Cardiac muscle cell (in vitro differentiated cells and primary cell): ENCODE measurements at places on chromosomes 7 and 10. TPM values are rescaled to one million over a fixed set of nuclear protein-coding genes. Genes with fewer than 3 reads are reported as not detected.

Gene SLC16A12
- total RNA-seq: 7.0 and 8.1 TPM in 2 replicates

Gene FANK1
- 7.5 and 19.2 TPM in 2 replicates for total RNA-seq

Gene MACC1
- 0.04 and 0.06 TPM in 2 replicates for total RNA-seq

Gene NKX2-3
- total RNA-seq: not detected in 2 replicates

Gene CTTNBP2
- 21.8 and 51.2 TPM in 2 replicates for total RNA-seq

DNA sequence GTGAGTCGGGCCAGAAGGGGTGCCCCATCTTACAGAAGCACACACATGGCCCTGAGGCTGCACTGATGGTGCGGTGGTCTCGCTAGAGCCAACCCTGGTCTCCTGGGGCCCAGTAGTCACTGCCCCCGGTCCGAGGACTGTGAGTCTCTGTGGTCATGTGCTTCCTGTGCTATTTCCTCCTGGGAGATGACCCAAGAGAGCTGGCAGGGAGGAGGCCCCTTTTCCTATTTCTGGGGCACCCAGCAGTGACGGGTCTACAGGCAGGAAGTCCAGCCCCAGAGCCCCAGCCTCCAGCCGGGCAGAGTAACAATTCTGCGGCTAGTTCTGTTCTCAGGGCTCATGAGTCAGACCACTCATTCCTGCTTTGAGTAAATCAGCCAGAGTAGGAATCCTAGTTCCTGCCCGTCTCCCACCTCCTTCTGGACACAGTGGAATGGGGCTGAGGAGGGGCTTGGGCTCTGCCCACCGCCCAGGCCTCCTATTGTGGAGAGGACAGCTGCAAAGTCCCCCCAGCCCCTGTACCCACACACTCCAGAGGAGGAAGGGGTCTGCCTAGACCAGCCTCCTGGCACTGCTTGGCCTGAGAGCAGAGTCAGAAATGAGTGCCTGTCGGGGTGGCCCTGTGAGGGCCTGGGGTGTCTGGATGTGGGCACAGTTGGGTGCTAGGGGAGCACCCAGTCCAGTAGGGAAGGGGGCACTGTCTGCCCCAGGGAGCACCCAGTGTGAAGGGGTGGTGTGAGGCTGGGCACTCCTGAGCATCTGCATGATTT, 80.5 kb upstream of the PPIF start:
- peak overlapping the region; percentile 9 for H3K27ac ChIP-seq
- peaks cover 7% of the 10 kb centered on the region for H3K36me3 ChIP-seq
- DNase-seq: peak; percentile 87

DNA sequence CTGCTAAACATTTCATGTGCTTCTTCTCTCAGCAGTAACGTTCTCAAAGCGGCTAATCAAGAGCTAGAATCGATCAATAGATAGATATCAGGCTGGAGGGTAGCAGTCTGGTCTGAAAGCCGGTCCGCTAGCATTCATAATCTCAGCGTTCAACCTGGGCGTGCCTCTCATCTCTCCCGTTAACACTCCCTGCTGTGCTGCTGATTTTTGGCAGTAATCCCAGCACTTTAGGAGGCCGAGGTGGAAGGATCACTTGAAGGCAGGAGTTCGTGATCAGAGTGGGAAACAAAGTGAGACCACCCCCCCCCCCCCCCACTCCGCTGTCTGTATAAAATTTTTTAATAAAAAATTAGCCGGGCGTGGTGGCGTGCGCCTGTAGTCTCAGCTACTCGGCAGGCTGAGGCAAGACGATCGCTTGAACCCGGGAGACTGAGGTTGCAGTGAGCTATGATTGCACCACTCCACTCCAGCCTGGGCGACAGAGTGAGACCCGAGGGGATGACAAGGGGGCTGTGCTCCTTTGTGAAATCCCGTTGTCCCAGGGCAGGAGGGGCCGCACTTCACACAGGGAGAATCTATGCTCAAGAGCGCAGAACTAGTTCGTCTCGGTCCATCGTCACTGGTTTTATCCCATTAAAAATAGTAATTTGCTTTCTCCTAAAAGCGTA, 624 bp upstream of the CEP55 start:
- H3K36me3 ChIP-seq: no peaks in the 10 kb centered on the region
- H3K27ac ChIP-seq: peak overlapping the region; percentile 35

DNA sequence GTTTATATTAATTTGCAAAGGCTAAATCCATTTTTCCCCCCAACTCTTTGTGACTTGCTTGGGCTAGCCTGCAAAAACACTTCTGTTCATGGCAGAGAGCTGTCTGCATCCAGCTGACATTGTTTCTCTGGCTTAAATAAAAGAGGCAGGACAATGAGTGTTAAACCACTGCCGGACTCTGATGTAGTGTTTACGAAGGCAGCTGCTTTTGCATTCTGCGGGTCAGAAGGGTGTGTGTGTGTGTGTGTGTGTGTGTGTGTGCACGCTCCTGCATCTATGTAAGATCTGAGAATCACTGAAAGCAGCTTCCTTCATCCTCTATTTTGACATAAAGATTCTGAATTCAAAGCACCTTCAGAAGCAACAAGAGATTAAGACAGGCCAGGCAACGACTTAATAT, 28.3 kb downstream of the NRP1 start:
- H3K4me3 ChIP-seq: no peak overlapping the region
- H3K36me3 ChIP-seq: peaks cover 25% of the 10 kb centered on the region
- DNase-seq: no peak
- peaks cover 17% of the 10 kb centered on the region for H3K4me1 ChIP-seq

GRCh38 chr7:120402079-120402767, 129.2 kb downstream of the KCND2 start:
- no peaks in the 10 kb centered on the region for H3K36me3 ChIP-seq
- H3K27me3 ChIP-seq: no peaks in the 10 kb centered on the region
- no peak overlapping the region for H3K27ac ChIP-seq
- H3K4me1 ChIP-seq: no peaks in the 10 kb centered on the region

GRCh38 chr7:11228515-11228914, 254.8 kb downstream of the PHF14 start:
- no peak overlapping the region for H3K4me3 ChIP-seq
- no peaks in the 10 kb centered on the region for H3K36me3 ChIP-seq
- H3K4me1 ChIP-seq: no peaks in the 10 kb centered on the region
- H3K27me3 ChIP-seq: no peaks in the 10 kb centered on the region

GRCh38 chr7:112086496-112087254, 119.5 kb downstream of the DOCK4 start:
- no peaks in the 10 kb centered on the region for H3K27me3 ChIP-seq
- no peak overlapping the region for H3K27ac ChIP-seq

DNA sequence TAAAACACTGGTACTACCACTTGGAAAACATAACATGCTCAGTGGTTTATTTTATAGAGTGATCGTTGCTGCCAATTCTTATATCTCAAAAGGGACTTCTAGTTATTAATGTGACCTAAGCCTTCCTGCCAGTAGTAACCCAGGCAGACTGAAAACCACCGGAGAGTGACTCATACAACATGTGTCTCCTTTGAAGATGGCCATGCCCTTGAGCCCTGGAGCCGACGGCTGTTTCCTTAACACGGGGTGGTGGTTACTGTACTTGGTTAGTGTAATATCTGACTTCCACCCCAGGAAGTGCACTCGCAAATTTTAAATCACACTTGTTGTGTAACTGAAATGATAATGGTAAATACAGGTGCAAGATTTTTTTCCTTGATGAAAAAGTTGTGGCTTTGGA, 30.5 kb downstream of the JAKMIP3 start:
- no peak overlapping the region for H3K4me3 ChIP-seq
- H3K36me3 ChIP-seq: no peaks in the 10 kb centered on the region
- no peaks in the 10 kb centered on the region for H3K4me1 ChIP-seq
- no peaks in the 10 kb centered on the region for H3K27me3 ChIP-seq

DNA sequence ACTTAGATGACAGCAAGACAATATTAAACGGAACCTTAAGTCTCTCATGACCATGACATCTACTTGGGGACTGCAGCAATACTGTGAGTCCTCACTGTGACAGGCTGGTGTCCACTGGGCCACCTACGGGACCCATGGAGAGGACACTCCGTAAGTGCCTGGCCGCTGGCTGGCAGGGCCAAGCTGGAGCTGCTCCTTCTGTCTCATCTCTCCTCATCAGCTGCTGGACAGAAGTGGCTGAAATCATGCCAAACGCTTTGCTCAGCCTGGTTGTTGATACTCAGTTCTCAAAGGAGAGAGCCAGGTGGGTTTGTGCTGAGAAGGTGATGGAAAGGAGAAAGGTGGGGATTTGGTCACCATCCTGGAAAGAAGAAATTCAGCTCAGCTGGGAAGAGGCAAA, 33.3 kb downstream of the AFAP1L2 start:
- H3K4me3 ChIP-seq: no peak overlapping the region
- H3K36me3 ChIP-seq: no peaks in the 10 kb centered on the region
- no peak overlapping the region for H3K27ac ChIP-seq
- H3K27me3 ChIP-seq: no peaks in the 10 kb centered on the region
- H3K4me1 ChIP-seq: peaks cover 19% of the 10 kb centered on the region
- DNase-seq: no peak

- H3K4me1 ChIP-seq: no peaks in the 10 kb centered on the region
- no peaks in the 10 kb centered on the region for H3K36me3 ChIP-seq
- H3K27ac ChIP-seq: no peak overlapping the region
- DNase-seq: no peak
Observed at GRCh38 chr10:103669243-103669929, 175.9 kb downstream of the NEURL1 start.

DNA sequence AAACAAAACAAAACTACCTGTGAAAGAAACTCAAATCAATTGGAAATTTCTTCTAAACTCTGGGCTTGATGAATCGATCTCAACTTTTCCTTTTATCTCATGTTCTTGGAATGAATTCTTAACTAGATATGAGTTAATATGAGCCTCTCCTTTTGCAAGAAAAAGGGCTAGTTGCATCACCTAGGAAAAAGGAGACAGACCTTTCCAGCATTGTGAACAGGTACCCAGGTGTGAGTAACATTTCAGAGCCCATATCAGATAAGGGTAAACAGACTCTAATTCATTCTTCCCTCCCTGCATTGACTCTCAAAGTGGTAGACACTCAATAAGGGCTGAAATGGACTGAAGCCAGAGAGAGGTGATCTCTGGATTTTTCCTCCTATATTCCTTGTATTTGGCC, 103.8 kb upstream of the AGR3 start:
- no peaks in the 10 kb centered on the region for H3K36me3 ChIP-seq
- H3K27ac ChIP-seq: no peak overlapping the region
- H3K4me3 ChIP-seq: no peak overlapping the region
- no peaks in the 10 kb centered on the region for H3K27me3 ChIP-seq

- H3K27me3 ChIP-seq: no peaks in the 10 kb centered on the region
- no peak overlapping the region for H3K4me3 ChIP-seq
- H3K27ac ChIP-seq: peak overlapping the region; percentile 77
- DNase-seq: no peak
- peaks cover 28% of the 10 kb centered on the region for H3K4me1 ChIP-seq
Observed at GRCh38 chr7:34104115-34104514, 198.8 kb downstream of the BMPER start.

- H3K4me3 ChIP-seq: no peak overlapping the region
- no peak overlapping the region for H3K27ac ChIP-seq
- no peaks in the 10 kb centered on the region for H3K36me3 ChIP-seq
Observed at GRCh38 chr10:83809001-83809400, 330.3 kb upstream of the GHITM start.

DNA sequence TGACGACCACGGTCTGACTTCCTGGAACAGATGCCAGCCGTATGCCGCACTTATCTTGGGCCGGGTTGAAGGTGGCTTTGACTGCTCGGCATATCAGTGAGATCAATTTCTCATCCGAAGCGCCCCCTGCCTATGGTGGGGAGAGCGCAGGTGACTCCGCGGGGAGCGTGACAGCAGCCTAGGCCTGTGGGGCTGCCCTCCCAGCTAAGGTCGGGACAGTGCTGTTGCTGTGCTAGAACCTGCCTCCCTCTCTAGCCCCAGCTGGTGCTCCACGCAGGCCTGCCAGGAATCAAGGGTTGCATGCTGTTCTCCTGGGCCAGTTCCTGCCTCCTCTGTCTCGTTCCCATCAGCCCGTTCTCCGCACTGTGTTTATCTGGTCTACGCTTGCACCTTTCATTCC, 49.8 kb downstream of the PODXL start:
- H3K4me1 ChIP-seq: no peaks in the 10 kb centered on the region
- H3K36me3 ChIP-seq: peaks cover 27% of the 10 kb centered on the region
- no peaks in the 10 kb centered on the region for H3K27me3 ChIP-seq
- no peak for DNase-seq

DNA sequence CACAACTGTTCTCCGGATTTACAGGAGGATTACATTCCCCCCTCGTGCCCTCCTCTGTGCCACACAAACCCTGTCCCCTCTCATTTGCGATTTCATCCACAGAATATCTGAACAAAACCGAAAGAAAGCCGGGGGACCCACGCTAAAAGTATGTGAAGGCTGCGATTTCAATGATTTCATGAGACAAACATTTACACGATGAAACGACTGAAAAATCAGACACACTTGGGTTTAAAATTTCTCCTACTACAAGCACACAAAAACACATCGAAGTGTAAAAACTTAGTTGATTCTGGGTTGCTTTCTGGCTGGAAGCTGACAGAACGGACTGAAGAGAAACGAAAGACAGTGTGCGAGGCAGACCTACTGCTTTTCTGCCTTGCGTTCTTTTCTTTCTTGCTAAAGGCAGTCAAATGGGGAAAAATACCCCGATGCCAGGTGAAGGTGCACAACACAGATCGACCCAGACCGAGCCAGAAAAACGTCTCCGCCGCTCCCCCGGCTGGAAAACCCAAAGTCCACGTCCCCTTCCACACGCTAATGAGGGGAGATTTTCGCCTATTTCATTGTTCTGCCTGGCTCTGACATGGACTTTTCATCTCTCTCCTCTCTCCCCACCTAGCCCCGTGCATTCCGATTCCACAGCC, 1.2 kb downstream of the HIPK2 start:
- DNase-seq: peak; percentile 50
- no peaks in the 10 kb centered on the region for H3K27me3 ChIP-seq
- peak overlapping the region; percentile 76 for H3K27ac ChIP-seq
- peak overlapping the region; percentile 87 for H3K4me3 ChIP-seq
- no peaks in the 10 kb centered on the region for H3K36me3 ChIP-seq
- peaks cover 22% of the 10 kb centered on the region for H3K4me1 ChIP-seq

DNA sequence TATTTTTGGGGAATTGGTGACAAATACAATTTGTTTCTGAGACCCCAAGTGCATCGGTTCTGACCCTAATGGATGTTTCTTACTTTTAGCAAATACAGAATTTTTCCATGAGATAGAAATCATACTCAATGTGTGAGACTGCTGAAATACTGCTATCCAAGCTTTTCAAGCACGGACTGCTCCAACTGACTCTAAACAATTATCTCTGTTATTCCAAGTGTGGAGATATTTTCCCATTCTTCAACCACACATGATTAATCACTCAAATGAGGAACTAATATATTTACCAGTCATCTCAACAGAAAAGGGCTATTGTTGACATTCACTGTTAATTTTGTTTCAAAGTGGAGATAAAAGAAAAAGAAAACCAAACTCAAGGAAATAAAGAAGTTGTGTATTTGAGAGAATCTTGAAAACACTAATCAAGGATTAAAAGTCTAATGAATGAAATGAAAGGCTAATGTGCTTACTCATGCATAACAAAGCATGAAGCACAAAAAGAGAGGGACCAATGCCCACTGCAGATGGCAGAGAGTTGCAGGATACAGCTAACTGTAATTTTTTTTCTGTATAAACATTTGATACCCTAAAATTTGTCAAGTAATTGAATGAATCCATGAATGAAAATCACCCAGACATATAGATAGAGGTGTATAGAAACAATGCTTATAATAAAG, 423.6 kb downstream of the DGKB start:
- no peak for DNase-seq
- no peaks in the 10 kb centered on the region for H3K36me3 ChIP-seq
- H3K27ac ChIP-seq: no peak overlapping the region
- H3K4me3 ChIP-seq: no peak overlapping the region
